CD8-positive, alpha-beta T cell (primary cell): ENCODE measurements at places on chromosomes 3 and 15.

GRCh38 chr3:131591394-131592014 is 88.7 kb upstream of the MRPL3 start:
- no peak for DNase-seq

DNA sequence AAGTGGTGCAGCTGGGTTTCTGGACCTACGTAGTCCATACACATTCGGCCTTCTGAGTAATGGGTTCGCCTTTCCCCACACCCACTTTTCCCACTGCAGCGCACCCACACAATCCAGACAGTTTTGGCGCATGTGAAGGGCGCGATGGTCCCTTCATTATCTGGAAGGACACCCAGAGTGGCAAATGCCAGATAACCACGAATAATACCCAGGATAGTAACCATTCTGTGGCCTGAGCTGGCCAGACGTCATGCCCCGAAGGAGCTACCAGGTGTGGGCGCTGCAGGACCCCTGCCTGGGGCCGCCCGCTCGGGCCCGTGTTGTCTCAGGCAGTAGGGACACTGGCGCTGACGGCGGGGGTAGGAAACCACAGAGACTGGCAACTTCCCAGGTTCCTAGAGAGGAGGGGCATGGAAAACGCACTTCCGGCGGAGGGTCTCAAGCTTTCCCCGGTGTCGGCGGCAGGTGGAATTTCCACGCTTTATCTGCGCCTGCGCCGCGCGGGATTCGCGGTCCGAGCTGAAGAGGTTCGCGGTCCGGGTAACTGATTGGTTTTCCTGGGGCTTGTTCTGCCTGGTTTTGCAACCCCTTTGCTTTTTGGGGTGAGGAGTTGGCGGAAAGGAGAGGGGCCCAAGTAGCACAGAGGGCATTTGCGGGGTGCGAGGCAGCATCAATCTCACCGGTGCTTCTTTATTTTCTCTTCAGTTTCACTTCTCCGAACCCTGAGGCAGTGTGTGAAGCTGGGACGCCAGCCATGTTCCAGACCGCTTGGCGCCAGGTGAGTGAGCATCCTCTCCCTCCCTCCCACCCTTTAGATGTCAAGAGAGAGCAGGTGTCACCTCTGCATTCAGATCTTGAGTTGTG is at the start of gene ZNF620:
ZNF620 (plus strand) TSS at position 441 of the 864 bp plus-strand sequence; CDS start at position 755, 314 bp downstream.
- peak; percentile 46 for DNase-seq

GRCh38 chr3:45597171-45597570 is 2.6 kb downstream of the LIMD1 start:
- no peak for DNase-seq

- no peak for DNase-seq
Observed at GRCh38 chr15:24617646-24618045, 57.9 kb upstream of the NPAP1 start.

- DNase-seq = no peak
Observed at GRCh38 chr15:73822998-73823397, 50.4 kb upstream of the TBC1D21 start.

DNA sequence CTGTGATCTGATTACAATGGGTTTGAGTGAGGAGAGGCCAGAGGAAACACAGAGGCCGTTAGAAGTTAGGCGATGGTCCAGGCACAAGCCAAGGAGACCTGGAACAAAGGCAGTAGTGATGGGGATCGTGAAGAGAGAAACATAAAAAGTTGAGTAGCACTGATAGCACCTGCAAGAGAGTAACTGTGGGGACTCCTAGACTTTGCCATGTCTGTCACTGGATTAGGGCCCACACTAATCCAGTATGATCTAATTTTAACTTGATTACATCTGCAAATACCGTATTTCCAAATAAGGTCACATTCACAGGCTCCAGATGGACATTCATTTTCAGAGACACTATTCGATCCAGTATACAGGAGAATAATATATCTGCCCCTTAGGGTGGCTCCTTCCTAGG is 144.7 kb downstream of the RAB11A start:
- DNase-seq = no peak

DNA sequence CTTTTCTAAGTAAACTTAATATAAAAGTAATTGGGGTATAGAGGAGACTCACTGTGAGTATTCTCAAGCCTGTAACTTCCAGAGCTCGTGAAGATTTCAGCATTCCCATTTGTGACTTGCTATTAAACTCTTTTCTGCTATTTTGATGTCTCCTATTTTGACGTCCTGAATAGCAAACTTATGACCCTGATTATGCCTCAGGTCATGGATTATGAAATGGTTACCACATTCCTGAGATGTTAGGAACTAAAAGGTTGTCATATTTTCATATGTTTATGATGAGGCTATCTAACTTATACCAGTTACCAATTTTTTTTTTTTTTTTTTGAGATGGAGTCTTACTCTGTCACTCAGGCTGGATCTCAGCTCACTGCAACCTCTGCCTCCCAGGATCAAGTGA is 105.5 kb downstream of the ATG7 start:
- no peak for DNase-seq

DNA sequence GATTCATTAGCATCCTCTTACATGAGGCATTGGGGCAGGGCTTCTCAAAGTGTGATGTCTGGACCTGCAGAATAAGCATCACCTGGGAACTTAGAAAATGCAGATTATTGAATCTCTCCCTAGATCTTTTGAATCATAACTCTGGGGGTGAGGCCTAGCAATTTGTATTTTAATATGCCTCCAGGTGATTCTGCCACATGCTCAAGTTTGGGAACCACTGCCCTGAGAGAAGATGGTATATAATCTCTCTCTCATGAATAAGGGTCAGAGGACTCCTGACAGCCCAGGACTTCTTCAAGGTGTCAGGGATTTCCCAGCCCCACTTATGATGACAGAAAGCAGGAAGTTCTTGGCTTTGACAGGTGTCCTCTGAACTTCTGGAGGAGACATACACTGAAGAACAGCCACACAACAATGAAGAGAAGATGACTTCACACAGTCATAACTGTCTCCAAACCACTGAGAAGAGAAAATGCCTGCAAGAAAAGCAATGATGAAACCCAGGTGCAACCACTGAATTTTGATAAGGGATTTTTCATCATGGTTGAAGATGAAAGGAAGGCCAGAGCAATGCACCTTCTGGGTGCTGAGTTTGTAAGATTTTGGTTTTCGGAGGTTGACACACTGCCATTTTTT is 211.9 kb upstream of the MRPL3 start:
- DNase-seq = no peak

DNA sequence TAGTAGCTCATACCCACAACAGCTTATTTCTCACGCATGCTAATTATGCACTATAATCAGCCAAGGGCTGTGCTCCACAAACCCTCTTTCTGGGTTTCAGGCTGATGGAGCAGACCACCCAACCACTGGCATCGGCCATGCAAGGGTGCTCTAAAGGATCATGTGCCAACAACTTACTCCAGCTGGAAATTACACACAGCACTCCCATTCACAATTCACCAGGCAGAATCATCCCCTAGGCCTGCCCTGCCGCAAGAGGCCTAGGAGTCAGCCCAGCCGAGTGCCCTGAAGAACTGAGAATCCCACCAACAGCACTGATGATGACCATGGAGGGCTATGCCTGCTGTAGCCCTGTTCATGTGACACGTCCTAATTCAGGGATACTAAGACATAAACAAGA is 216.2 kb upstream of the CHRNA7 start:
- DNase-seq = no peak

- DNase-seq = peak; percentile 54
Observed at GRCh38 chr15:66498501-66499386, 1.2 kb upstream of the SNAPC5 start.

- DNase-seq = no peak
Observed at GRCh38 chr3:169661361-169662131, 2.0 kb downstream of the MECOM start.

DNA sequence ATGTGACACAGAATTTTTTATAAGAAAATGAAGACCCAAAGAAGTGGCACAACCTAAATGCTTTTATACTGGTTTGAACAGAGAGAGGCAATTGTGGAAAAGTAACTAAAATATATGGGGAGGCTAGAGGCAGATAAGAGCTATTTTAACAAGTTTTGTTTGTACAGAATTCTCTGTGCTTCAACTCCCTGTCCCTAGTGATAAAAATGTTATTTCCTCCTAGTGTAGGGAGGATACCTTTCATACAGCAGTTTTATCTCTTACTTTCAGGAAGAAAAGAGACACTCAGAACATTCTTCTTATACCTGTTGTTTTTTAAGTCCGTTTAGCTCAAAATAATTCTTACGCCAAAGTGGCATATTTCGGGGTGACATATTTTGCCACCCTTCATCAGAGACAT is 21.2 kb upstream of the ZNF639 start:
- DNase-seq = no peak

DNA sequence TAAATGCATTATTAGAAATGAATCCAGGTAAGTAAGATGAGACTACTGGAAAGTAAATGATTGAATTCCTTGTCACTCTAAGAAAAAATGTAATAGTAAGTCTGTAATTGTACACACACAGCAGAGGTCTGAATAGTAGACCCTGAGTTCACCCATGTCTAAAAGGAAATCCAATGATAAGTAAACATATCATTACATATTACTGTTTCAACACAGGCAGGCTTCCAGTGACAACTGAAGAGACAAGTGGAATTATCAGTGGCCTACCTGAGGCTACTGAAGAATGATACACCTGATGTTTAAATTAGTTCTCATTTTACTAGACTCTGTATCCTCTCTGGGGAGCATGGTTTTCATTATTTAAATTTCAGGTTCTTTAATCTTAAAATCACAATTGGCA is 6.2 kb upstream of the CCNL1 start:
- DNase-seq = no peak

GRCh38 chr15:63805993-63806980 is 27.5 kb downstream of the HERC1 start:
- no peak for DNase-seq

DNA sequence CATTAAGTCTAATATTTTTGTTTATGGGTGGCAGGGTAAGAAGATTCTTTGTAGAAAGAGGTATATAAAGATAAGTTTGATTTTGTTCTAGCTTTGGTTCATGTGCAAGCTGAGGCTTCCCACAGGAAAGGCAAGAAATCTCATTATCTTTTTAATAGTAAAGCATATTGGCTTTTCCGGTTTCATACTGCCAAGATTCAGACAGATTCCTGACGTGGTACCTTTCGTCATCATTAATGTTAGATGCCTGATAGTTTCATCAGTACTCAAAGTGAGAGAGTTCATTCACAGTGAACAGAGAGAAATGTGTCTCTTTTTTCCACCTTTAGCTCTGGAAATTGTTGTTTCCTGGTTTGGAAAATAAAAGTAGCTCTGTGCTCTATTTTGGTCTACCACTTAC is 16.5 kb downstream of the TPM1 start:
- no peak for DNase-seq

DNA sequence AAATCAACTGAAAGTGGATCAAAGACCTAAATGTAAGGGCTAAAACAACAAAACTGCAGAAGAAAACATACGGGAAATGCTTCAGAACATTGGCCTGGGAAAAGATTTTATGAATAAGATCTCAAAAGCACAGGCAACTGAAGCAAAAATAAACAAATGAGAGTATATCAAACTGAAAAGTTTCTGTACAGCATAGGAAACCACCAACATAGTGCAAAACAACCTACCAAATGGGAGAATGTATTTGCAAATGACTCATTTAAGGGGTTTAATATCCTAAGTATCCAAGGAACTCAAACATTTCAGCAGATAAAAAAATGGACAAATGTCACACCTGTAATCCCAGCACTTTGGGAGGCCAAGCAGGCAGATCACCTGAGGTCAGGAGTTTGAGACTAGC is 489.1 kb downstream of the ROBO1 start:
- DNase-seq = no peak

GRCh38 chr15:92048739-92049138 is 195.2 kb downstream of the SLCO3A1 start:
- no peak for DNase-seq

GRCh38 chr15:93428807-93429351 is 339.9 kb upstream of the RGMA start:
- DNase-seq = no peak

GRCh38 chr3:101936419-101937356 is 87.4 kb downstream of the NFKBIZ start:
- DNase-seq = peak; percentile 67

DNA sequence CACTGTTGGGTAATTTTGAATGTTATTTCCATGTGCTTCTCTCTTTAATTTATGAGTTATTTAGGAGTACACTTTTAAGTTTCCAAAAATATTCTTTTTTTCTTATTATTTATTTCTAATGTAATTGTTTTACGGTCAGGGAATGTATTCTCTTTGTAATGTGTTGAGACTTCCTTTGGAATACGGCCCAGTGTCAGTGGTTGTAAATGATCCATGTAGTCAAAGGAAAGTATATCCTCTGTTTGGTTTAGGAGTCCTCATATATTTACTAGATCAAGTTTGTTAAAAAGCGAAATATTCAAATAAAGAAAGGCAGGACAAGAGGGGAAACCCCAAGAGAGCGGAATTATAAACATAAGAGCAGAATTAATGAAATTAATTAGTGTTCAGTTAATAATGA is 49.0 kb upstream of the ADGRG7 start:
- no peak for DNase-seq

DNA sequence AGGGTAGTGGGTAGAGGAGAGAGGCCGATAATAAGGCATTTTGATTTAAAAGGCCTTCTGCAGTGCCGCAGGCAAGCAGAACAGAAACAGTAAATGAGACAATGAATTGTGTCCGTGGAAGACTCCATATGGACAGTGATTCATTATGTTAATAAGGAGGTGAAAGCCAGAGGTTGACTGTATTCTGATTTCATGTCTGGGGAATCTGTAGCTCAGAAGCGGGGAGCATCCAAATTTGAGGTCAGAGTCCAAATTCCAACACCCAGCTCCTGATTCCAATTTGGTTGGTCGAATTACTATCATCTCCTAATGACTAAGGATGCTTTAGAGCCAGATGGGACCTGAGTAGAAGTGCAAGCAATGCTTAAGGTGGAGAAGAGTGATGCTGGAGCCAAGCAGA is 1.0 kb upstream of the TBC1D21 start:
- DNase-seq = no peak

DNA sequence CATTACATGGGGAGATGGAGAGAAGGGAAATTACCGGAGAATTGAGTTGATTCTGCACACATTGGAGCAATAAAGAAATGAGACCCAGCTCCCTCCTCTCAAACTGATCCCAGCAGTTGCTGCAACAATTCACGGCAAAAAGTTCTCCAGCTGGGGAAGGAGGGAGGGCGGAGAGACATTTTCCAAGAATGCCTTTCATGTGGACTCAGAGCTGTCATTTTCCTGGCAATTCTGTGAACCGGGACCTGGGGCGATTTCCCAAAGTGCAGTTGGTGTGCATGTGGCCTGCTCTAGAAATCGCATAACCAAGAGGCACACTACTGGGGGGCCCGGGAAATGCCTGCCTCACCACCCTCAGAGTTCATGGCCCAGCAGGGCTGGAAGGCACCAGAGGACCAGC is 48.7 kb upstream of the IREB2 start:
- DNase-seq = no peak

GRCh38 chr3:89353465-89353864 is 246.0 kb downstream of the EPHA3 start:
- DNase-seq = no peak

- DNase-seq = peak; percentile 17
Observed at GRCh38 chr3:14915636-14916222, 31.7 kb upstream of the NR2C2 start.

GRCh38 chr3:54433846-54434245 is 311.5 kb downstream of the CACNA2D3 start:
- DNase-seq = no peak
